NCI-H460 (cell line): ENCODE measurements at places on chromosomes 7 and 10. TPM values are rescaled to one million over a fixed set of nuclear protein-coding genes. Genes with fewer than 3 reads are reported as not detected.

- DNase-seq: no peak
Observed at GRCh38 chr7:23003505-23004246, 10.3 kb downstream of the HYCC1 start.

GRCh38 chr7:142878315-142878714 is 7.2 kb downstream of the TRPV6 start:
- no peak for DNase-seq

- DNase-seq: no peak
Observed at GRCh38 chr7:108072739-108073138, 57.4 kb downstream of the LAMB4 start.

GRCh38 chr10:90889636-90890035 is 17.9 kb downstream of the RPP30 start:
- DNase-seq: no peak

- no peak for DNase-seq
Observed at GRCh38 chr10:79435271-79436065, 10.0 kb downstream of the ZCCHC24 start.

GRCh38 chr7:104983076-104983577 is 30.9 kb upstream of the KMT2E start:
- no peak for DNase-seq

DNA sequence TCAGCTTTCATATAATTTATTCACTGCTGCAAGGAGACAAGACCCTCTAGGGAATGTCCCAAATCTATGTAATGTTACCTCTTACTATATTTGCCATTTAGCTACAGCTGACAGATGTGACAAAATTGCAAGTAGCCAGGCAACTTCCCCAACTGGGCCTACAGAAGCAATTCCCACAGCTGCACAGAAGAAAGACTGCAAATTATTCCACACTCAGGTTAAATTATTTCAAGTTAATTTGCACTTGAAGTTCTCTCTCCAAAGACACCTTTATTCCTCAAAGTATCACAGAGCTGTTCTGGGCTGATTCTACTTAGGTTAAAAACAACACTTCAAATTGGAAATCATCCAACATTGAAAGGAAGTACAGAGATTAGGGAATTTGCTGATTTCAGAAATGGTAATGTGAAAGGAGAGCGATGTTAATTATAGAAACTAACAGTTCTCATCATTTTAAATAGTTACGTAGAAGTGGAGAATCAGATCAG is 133.6 kb downstream of the THSD7A start:
- no peak for DNase-seq

GRCh38 chr10:48658243-48658974 is 26.3 kb upstream of the WDFY4 start:
- peak; percentile 74 for DNase-seq

GRCh38 chr7:30674420-30674819 is 7.8 kb downstream of the CRHR2 start:
- DNase-seq: no peak

DNA sequence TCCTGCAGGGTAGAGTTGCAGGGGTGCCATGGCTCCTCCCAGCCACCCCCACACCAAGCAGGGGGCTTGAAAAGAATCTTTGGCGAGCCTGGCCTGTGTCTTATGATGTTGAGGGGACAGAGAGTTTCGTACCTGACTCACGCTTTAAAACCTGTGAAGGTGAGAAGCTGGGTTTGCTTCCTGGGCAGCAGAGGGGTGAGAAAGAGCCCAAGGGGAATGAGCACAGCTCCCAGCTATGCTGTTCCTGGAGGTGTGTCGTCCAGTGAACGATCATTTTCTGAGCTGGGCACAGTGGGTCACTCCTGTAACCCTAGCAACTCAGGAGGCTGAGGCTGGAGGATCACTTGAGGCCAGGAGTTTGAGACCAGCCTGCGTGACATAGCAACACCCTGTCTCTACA is 13.5 kb upstream of the ADRB1 start:
- no peak for DNase-seq

DNA sequence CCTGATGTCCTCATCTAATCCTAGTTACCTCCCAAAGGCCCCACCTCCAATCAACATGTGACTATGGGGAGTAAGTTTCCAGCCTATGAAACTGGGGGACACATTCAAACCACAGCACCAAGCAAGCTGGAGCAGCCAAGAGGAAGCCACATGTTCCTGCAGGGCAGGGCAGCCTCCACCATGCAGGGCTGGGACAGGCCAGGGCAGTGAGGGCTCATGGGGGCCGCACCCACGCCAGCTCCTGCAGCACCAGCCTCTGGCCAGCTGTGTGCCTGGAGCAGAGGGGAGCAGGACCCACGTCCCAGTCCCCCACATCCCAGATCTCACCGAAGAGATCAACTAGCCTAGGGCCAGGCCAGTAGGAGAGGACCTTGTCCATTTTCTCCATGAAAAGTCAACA is 85.9 kb upstream of the INSIG1 start:
- no peak for DNase-seq

Gene MRC1
- 0.14 and 0.15 TPM in 2 replicates for total RNA-seq

Gene CRHR2
- not detected in 2 replicates for total RNA-seq

Gene ITPRID1
- total RNA-seq: not detected in 2 replicates

Gene ACTR3C
- not detected in 2 replicates for total RNA-seq

Gene FANK1
- 0.20 and 0.63 TPM in 2 replicates for total RNA-seq
